Ascending aorta (tissue), 2 donors: ENCODE measurements at places on chromosomes 4 and X. TPM values are rescaled to one million over a fixed set of nuclear protein-coding genes. Genes with fewer than 3 reads are reported as not detected.

DNA sequence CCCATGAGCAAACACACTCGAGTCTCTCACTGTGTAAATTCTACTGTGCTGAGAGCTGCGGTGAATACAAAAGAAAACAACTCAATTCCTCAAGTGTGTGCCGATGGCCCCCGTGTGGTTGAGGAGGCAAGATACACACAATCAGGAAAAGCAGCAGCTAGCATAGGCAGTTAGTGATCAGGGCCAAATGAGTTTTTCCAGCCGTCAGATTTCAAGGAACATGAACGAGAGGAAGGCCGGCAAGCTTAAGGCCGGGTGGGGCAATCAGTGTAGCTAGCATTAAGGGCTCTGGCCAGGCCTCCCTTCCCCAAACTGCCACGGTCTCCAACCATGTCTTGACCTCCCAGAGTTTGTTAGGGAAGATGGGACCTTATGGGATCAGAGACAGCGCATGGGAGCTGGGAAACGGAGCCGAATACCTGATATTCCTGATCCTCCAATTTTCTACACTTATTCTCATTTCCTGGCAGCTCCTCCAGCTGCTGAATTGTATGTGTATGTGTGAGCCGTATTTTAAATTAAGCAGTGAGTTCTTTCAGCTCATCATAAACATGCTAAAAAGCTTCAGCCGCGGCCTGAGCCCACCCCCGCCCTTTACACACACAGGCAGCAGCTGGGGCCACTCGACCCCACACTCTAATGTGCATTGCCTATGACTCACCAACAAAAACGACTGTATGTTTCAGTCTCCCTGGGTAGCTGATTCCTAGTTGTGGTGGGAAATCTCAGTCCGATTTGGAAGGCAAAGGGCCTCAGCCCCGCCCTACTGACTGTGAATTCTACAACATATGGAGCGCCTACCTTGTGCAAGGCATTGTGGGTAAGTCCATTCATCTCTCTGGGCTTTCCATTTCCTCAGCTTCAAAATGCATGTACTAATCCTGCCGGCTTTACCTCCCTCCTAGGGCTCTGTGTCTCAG is 59.9 kb downstream of the RTL9 start:
- no peak for DNase-seq

ATP1B4 gene
- total RNA-seq = not detected

- no peak for DNase-seq
Measured at GRCh38 chrX:151753313-151754046, 18.9 kb downstream of the CNGA2 start.

DCX gene
- not detected for total RNA-seq

MXRA5 gene
- total RNA-seq = 0.21 TPM

DUX4 gene
- total RNA-seq = not detected

DNA sequence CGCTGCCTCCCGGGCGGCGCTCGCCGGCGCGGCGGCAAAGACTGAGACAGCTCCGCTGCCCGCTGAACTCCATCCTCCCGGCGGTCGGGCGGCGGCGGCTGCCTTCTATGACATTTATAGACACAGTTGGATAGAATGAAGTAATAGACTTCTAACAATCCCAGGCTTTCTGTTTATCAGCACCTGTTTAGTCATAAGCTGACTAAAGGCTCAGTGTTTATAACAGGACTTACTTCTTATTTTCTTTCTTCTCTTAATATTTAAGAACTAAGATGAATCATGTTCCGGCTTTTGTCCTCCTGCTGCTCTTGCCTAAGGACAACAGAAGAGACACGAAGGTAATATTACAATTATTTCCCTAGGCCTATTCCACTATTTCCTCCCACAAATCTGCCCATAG is 3.9 kb downstream of the ARL13A start:
- no peak for DNase-seq

ZNF630 gene
- 3.3 TPM for total RNA-seq
